ENCODE measurements at places on chromosomes 6 and 20. TPM values are rescaled to one million over a fixed set of nuclear protein-coding genes. Genes with fewer than 3 reads are reported as not detected.

DNA sequence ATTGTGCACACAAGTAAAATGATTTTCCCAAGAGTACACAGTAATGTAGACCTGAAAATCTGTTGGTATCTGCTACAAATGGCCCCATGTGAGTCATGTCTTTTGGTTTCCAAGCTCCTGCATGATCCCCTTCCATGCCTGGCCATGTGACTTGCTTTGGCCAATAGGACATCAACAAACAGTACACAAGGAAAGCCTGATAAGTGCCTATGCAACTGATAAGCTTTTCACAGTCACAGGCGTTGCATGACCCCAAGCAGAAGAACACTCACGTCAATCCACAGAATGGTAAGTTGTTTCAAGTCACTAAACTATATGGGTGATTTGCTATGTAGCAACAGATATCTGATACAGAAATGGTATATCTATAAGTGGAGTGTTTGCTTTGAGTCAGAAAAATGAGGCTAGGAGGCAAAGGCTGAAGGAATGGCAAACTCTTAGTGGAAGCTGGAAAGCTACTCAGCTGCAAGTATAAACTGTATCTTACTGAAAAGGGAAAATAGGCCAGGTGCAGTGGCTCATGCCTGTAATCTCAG, 160.1 kb upstream of the BEND3 start:
- H3K27ac ChIP-seq: no peak overlapping the region
- no peaks in the 10 kb centered on the region for H3K4me1 ChIP-seq
- DNase-seq: no peak
- H3K4me3 ChIP-seq: no peak overlapping the region
- no peaks in the 10 kb centered on the region for H3K36me3 ChIP-seq

DNA sequence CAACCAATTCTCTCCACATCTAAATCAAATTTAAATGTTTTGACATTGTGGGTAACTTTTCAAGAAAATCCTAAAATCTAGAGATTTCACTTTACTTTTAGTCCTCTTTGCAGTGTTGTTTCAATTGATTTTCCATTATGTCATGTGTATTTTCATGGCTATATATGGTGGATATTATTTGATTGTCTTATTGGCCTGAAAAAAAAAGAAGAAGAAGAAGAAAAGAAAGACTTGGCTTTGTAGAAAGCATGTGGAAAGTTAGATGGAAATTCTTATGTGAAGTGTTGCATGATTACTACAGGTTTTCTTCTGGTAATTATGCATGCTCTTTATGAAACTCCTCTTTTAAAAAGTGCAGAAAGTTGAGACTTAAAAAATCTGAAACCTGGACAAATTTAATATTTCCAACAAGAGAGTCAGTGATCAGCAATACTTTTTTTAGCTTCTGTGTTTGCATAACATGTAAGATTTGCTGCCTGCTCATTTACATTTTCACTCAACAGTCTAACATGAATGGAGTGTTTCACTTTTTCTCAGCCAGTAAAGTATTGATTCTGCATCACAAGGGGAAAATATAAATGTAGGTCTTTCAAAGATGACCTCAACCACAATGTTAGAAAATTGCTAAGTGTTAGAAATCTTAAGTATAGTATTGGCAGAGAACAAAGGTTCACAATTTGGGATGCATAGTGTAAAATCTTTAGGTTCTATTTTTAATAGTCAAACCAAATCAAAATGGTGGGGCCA, 438.7 kb downstream of the BCKDHB start:
- no peak overlapping the region for H3K27ac ChIP-seq
- H3K36me3 ChIP-seq: no peaks in the 10 kb centered on the region
- H3K27me3 ChIP-seq: no peaks in the 10 kb centered on the region

DNA sequence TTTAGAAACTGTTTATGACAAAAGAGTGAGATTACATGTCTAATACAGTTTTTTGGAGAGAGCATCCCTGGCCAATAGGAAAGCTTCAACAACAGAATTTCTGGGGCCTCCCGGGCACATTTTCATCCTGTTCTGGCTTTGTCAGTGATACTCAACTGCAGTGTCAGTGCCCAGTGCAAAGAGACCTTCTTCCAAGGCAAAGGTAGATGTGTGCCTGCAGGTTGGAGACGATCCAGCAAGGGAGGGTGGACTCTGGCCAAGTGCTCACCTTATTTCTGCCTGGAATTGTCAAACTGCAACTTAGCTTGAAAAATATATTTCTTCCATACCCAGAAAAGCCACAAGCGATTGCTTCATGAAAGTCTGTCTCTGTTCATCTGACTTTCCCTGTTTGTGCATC, 211.6 kb upstream of the SNX9 start:
- H3K4me3 ChIP-seq: no peak overlapping the region
- H3K4me1 ChIP-seq: no peaks in the 10 kb centered on the region
- no peak for DNase-seq
- H3K27me3 ChIP-seq: no peaks in the 10 kb centered on the region

DNA sequence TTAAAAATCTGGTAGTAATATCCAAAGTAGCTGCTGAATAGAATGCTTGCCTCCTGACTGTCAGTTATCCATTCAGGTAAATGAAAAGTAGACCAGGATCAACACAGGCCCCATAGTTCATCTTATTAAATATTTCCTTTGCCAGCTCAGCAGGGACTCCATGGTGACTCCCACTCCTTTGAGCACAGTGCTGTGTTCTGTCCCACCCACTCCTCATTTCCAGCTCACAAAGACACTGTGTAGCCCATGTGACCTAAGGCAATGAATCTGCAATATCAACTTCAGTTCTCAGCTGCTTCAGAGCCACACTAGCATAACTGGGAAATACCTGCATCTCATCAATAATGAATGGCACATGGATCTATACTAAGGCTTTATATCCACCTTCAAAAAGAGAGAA, 189.5 kb upstream of the MANEA start:
- no peaks in the 10 kb centered on the region for H3K4me1 ChIP-seq
- no peaks in the 10 kb centered on the region for H3K36me3 ChIP-seq
- no peaks in the 10 kb centered on the region for H3K27me3 ChIP-seq
- H3K4me3 ChIP-seq: no peak overlapping the region
- no peak for DNase-seq

GRCh38 chr6:52482903-52483670, 62.9 kb downstream of the EFHC1 start:
- no peaks in the 10 kb centered on the region for H3K36me3 ChIP-seq
- no peaks in the 10 kb centered on the region for H3K4me1 ChIP-seq
- no peak overlapping the region for H3K4me3 ChIP-seq
- H3K27ac ChIP-seq: no peak overlapping the region

- no peak for DNase-seq
- no peaks in the 10 kb centered on the region for H3K36me3 ChIP-seq
- no peak overlapping the region for H3K27ac ChIP-seq
- no peaks in the 10 kb centered on the region for H3K27me3 ChIP-seq
Observed at GRCh38 chr6:87794922-87795885, 93.2 kb upstream of the AKIRIN2 start.

DNA sequence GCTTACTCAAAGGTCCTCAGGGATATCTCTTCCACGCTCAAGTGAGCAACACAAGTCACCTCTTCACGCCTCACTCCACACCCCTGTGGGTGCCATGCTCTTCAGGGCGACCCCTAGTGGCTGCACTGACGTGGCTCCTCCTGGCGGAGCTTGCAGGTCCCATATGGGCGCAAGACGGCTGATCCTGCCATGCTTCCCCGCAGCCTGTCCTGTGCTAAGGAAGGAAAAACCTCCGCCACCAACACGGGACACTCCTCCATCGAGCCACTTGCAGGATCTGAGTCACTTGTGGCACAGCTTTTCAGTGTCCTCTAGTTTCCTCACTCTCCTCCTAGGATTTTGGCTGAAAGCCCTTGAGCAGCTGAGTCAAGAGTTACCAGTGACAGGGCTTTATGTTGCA, 90.7 kb downstream of the KHDC1L start:
- no peak overlapping the region for H3K4me3 ChIP-seq
- H3K27me3 ChIP-seq: no peaks in the 10 kb centered on the region
- peak; percentile 77 for DNase-seq
- H3K4me1 ChIP-seq: no peaks in the 10 kb centered on the region

DNA sequence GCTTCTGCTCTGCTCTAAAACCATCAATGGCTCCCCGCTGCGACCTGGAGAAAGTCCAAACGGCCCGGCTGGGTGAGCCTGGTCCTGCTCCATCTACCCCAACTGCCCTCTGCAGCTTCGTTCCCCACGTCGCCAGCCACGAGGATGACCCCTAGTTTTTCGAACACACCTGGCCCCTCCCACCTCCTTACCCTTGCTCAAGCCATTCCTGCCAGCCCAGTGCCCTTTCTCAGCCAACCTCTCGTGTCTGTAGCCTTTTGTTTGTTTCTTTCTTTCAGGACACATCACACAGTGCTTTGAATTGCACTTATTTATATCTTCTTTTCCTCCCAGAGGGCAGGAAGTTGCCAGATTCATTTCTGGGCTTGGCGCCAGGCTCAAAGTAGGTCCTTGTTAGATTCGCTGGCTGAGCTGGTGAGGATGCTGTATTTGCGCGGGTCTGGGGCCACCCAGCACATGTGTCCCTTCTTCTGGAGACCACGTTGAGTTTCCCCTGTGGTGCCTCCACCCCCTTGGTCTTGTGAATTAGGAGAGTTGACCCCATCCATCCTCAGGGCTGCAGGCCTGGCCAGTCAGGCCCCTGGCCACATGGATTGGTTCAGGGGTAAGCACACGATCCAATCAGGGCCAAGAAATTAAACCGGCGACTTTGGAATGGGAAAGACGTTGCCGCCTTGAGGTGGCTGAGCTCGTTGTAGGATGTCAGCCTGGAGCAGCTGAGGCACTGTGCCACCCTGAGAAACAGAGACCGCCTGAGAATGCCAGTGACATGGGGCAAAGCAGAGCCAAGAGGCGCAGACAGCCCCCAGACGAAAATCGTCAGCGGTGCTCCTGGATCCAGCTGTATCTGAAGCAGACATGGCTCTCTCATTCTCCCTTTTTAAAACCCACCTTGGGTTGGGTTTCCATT, 156.0 kb downstream of the CEBPB start:
- H3K36me3 ChIP-seq: no peaks in the 10 kb centered on the region
- no peaks in the 10 kb centered on the region for H3K27me3 ChIP-seq
- H3K27ac ChIP-seq: peak overlapping the region; percentile 76
- peaks cover 23% of the 10 kb centered on the region for H3K4me1 ChIP-seq

DNA sequence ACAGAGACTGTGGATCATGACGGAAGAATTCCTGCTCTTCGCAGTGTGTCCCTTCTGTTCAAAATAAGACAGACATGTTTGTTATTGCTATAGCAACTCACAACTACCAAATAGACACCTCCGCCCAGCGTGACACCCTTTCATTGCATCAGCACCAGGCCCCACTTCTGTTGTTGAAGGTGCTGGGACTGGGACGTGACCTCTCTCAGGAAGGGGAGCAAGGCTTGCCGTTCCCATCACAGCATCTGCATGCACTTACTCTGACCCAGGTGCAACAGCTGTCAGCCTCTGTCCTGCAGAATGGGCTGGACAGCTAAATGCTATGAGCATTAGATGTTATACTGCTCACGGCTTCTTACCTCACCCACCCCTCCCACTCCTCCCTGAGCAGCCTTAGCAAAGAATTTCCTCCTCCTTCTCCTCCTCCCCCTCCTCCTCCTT, 94.1 kb downstream of the DACT2 start:
- no peaks in the 10 kb centered on the region for H3K36me3 ChIP-seq
- no peaks in the 10 kb centered on the region for H3K4me1 ChIP-seq
- H3K4me3 ChIP-seq: no peak overlapping the region
- DNase-seq: no peak

- DNase-seq: no peak
- no peak overlapping the region for H3K4me3 ChIP-seq
- no peaks in the 10 kb centered on the region for H3K27me3 ChIP-seq
- H3K36me3 ChIP-seq: no peaks in the 10 kb centered on the region
- H3K27ac ChIP-seq: no peak overlapping the region
Observed at GRCh38 chr6:19410481-19410880, 426.7 kb upstream of the ID4 start.

DNA sequence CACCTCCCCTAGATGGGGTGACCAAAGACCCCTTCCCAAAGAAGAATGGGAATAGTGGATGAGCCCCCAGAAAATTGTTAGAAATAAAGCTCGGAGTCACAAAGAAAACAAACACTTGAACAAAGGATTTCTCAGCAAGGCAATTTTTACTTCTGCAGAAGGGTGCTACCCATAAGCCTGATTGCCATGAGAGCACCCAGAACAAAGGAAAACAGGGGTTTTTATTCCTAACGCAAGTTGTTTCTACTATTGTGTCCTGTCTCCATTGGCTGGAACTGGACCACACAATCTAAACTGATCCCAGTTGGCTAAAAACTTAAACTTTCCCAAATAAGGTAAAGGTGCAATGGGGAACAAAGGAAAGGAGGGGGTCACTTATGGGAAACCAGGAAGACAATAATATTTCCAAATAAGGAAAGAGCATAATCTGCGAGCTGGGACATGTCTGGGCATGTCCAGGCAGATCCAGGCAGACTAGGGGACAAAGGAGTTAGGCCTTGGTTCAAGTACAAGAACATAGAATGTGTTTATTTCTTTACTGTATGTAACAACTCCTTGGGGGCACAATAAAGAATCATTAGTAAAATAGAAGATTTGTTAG, 20.0 kb downstream of the HLA-B start:
- no peaks in the 10 kb centered on the region for H3K36me3 ChIP-seq
- no peak overlapping the region for H3K27ac ChIP-seq

- no peaks in the 10 kb centered on the region for H3K4me1 ChIP-seq
- H3K27ac ChIP-seq: no peak overlapping the region
- no peak overlapping the region for H3K4me3 ChIP-seq
- H3K36me3 ChIP-seq: no peaks in the 10 kb centered on the region
- H3K27me3 ChIP-seq: no peaks in the 10 kb centered on the region
- DNase-seq: no peak
Observed at GRCh38 chr20:22974354-22974753, 60.8 kb upstream of the SSTR4 start.

DNA sequence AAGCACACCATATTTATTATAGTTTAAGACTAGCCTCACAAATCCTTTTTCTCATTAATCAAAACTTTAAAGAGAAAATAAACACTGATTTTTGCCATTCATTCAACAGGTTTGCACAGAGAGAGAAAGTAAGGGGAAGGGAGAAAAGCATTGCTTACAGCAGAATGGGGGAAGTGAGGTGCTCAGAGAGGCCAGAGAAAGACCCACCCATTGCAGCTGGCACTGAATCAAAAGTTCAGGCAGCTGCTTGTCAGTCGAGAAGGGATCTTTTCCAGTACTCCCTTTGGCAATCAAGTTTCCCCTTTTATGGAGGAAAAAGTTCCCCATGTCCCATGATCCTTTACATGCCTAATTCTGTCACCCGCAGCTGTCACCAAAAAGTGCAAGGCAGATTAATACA, 8.0 kb upstream of the CRISP2 start:
- no peak overlapping the region for H3K4me3 ChIP-seq
- H3K27ac ChIP-seq: no peak overlapping the region
- H3K27me3 ChIP-seq: no peaks in the 10 kb centered on the region
- no peak for DNase-seq
- no peaks in the 10 kb centered on the region for H3K36me3 ChIP-seq

- no peaks in the 10 kb centered on the region for H3K4me1 ChIP-seq
- H3K27ac ChIP-seq: no peak overlapping the region
- no peaks in the 10 kb centered on the region for H3K27me3 ChIP-seq
- H3K4me3 ChIP-seq: no peak overlapping the region
- H3K36me3 ChIP-seq: no peaks in the 10 kb centered on the region
Observed at GRCh38 chr20:23514848-23515247, 23.9 kb downstream of the CST8 start.

DNAH8 gene
- not detected for total RNA-seq

RPP21 gene
- total RNA-seq: 44.5 TPM

PTCRA gene
- total RNA-seq: not detected

COL21A1 gene
- total RNA-seq: 0.60 TPM

HFE gene
- total RNA-seq: 1.3 TPM

CD40 gene
- total RNA-seq: 7.8 TPM

RNF144B gene
- 8.4 TPM for total RNA-seq

THEMIS gene
- not detected for total RNA-seq

TBXT gene
- not detected for total RNA-seq

All from gastrocnemius medialis (tissue), 4 donors.